ENCODE measurements at places on chromosomes 13 and 19.

DNA sequence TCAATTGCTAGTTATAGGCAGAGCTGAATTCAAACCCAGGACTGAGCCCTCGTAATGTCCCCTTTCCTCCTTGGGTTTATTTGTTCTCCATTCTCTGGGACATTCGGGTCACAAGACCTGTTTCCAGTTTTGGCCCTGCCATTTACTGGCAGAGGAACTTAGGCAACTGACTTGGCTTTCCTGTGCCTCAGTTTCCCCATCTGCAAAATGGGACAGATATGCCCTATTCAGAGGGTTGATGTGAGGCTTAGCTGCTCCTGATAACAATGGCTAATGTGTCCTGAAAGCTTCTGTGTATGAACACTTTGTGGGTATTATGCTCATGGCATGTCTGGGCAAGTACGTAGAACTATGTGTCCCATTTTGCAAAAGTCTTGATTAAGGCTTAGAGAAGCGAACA lies 996 bp downstream of the ZNF524 start:
- peak; percentile 33 for DNase-seq

- no peak for DNase-seq
Measured at GRCh38 chr19:28519218-28519779, 693.7 kb downstream of the UQCRFS1 start.

DNA sequence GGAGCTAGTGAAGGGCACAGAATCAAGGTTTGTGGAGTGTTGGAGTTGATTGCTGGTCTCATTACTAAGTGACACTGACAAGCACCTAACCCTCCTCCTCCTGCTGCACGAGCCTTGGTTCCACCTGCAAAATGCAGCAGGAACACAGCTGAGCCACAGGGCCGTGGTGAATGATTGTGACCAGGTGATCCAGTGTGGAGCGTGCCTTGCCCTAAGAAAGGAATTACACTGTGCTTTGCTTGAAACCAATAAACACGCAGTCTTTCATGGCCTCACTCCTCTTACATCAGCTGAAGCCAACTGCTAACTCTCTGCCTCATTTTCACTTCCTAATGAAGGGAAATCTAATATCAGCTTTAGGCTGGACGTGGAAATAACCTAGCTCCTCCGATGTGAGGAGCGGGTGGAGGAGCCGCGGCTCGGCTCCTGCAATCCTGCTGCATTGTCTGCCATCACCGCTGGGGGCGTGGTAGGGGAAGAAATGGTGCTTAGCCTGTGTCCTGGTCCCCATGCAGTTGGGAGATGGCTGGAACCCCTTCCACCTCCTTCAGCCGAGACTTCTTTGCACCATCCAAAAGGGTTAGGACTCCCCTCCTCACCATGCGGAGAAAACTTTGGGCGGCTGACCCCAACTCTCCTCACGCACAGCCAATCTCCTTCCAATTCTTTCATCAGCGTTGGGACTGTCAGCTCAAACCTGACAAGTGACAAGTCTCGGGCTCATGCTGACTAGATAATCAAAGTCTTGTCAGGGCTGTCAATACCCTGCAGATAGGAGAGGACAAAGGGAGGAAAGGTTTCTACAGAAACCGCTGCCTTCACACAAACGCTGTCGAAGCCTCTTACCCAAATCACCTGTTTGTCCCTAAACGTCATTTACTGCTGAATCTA lies 427.9 kb downstream of the ZNF536 start:
- DNase-seq: peak; percentile 48

DNA sequence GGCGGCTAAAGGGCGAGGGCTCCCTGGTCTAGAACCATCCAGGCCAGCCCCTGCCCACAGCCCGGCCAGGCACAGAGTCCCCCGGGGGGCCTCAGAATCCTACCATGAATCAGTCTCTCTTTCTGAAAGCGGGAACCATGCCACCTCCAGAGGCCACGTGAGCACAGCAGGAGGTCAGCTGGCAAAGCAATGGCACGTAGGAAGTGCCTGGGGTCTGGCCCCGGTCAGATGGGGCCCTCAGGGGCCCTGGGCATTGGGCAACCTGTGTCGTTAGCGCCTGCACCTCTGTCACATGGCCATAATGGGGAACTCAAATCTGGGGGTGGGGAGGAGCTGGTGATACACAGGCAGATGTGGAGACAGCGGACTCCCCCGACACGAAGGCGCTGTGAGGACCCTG lies 8.8 kb downstream of the MFSD12 start:
- DNase-seq: no peak

Measured in left colon (tissue), 2 donors.